Stimulated activated CD4-positive, alpha-beta T cell treated with anti-CD3 and anti-CD28 coated beads, TNF-alpha, amount 100 ng/mL, for 1 hour (primary cell): ENCODE measurements at places on chromosomes 1 and 21.

DNA sequence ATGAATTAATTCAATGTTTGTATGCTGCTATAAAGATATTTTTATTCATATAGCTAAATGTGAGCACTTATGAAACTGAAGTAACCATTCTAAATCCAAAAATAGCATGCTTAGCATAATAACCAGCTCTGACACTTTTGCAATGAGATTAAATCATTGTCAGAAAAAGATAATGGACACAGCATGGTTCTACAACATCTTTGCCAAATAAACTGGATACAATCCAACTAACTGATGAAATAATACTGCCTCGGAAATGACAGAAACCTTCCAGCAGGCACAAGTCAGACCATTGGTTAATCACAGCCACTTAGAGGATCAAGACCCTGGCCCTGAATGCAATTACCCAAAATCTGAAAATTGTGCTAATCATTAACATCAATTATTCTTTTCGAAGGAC lies 592.7 kb upstream of the ADGRL4 start:
- DNase-seq = no peak

DNA sequence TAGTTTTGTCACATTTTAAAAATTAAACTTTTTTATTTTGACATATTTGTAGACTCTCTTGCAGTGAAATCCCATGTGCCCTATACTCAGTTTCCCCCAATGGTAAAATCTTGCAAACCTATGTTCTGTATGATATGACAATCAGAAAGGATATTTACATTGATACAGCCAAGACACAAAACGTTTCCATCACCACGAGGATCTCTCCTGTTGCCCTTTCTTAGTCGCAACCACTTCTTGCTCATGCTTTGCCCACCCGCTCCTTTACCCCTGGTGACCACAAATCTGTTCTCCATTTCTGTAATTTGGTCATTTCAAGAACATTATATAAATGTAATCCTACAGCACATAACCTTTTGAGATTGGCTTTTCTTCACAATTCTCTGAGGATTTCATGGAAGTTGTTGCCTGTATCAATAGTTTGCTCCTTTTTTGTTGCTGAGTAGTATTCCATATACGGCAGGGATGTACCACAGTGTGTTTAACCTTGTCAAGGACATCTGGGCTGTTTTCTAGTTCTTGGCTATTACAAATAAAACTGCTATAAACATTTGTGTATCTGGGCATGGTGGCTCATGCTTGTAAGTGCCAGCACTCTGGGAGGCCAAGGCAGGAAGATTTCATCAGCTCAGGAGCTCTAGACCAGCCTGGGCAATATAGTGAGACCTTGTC lies 14.0 kb upstream of the BATF3 start:
- no peak for DNase-seq

- no peak for DNase-seq
Measured at GRCh38 chr1:84688463-84689061, 1.7 kb downstream of the SSX2IP start.

DNA sequence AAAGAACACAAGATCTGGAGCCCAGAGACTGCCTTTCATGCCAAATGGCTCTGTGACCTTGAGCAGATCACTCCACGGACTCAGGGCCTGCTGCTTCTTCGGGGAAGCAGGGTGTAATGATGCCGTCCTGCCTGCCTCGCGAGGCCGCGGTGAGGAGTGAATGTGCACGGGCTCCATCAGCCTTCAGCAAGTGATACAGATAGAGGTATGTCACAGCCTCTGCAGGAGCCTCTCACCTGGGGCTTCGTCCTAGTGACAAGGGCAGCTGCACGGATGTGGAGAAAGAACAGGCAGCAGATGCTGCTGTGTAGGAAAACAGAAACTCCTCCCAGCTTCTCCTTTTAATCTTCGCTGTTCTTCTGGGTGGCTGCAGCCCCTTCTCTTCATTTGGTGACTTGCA lies 127.5 kb downstream of the KCNN3 start:
- DNase-seq = no peak

- no peak for DNase-seq
Measured at GRCh38 chr1:40763742-40764532, 19.6 kb upstream of the KCNQ4 start.

- no peak for DNase-seq
Measured at GRCh38 chr1:181497870-181498269, 14.6 kb downstream of the CACNA1E start.
